ENCODE measurements at places on chromosomes 12 and 14.

DNA sequence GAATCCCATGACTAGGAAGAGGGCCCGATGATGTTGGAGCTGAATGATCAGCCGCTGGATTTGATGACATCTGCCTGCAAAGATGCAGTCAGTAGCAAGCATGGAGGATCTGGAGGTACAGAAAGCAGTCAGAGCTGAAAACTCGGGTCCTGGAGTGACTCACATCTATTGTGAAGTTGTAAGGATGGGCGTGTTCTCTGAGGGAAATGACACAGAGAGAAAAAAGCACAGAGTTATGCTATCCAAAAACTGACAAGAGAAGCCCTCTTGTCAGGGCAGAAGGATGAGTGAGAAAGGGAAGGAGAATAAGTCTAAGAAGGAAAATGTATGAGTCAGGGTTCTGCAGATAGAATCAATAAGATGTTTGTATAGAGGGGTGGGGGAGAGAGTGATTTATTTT is 380.4 kb upstream of the CCDC196 start:
- DNase-seq: no peak

DNA sequence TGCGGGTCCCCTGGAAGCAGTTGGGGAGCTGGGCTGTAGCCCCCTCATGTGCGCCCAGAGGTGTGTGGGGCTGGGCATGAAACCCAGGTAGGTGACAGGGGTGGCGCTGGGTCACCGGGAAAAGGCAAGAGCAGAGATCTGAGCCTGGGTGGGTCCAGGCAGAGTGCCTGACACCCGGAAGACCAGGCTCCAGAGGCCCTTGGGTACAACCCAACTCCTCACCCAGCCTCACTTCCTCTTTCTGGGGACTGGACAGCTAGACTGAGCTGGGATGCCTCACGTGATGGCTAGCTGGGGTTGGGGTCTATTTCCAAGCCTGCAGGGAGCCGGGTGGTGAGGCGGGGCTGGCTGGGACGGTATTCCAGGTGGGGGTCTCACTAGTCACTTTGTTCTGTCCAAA is 16.3 kb upstream of the CYP46A1 start:
- DNase-seq: no peak

- DNase-seq: no peak
These were observed 70.5 kb downstream of the VRK1 start for GRCh38 chr14:96867634-96868033.

- DNase-seq: no peak
These were observed 100.0 kb downstream of the DUSP6 start for GRCh38 chr12:89252284-89252683.

GRCh38 chr12:130839770-130840404 is 837 bp upstream of the STX2 start:
- no peak for DNase-seq

DNA sequence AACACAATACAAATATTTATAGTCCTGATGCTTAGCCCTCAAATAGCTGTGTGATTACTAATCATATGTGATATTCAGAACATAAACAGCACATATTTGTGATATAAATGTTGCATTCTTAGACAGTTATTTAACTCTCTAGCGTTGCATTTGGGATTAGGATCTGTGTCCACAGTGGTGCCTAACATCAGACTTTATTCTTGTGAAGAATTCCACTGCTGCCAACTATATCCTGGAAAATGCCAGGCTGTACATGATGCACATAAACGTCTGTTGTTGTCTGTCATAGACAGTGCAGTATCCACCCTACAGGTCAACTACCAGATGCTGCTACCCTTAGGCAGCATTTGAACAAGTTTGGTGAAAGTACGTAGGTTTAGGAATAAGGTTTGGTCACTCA is 39.0 kb downstream of the SLC38A4 start:
- no peak for DNase-seq

DNA sequence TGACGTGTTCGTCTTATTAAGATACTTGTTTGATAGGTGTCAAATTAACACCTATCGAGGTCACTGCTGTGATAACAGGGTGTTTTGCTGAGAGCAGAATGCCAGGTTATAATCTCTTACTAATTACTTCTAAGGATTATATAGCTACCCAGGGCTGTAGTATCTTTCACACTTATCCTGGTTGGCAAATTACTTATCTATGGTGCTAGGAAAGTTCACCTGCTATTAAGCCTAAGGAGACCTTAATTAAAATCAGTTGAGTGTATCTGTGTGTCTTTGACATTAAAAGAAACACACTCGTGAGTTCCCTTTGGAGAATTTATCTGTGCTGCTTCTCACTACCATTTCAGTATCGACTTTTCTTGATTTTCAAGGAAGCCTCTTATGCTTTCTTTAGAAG is 301.6 kb upstream of the SLC16A7 start:
- DNase-seq: no peak

GRCh38 chr14:64232095-64232838 is 61.9 kb downstream of the ESR2 start:
- no peak for DNase-seq

- no peak for DNase-seq
These were observed 16.8 kb upstream of the RTRAF start for GRCh38 chr14:51972566-51972965.

GRCh38 chr14:69985463-69985862 is 106.2 kb downstream of the SMOC1 start:
- no peak for DNase-seq

- DNase-seq: no peak
These were observed 281.6 kb upstream of the NPAS3 start for GRCh38 chr14:32657081-32657480.

DNA sequence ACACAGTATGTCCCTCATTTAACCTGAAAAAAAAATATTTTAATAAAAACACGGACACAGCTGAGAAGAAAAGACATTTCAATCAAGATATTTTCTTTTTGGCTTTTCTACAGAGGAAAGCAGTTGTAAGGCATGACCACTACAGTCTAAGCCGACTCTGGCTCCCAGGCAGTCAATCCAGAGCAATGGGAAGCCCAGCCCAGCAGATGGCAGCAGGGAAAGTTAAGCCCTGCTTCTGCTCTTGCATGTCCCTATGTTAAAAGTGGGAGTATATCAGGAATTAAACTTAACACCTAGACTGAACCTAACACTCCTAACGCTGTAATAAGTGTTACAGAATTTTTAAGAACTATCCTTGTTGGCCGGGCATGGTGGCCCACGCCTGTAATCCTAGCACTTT is 19.5 kb upstream of the HAL start:
- no peak for DNase-seq

DNA sequence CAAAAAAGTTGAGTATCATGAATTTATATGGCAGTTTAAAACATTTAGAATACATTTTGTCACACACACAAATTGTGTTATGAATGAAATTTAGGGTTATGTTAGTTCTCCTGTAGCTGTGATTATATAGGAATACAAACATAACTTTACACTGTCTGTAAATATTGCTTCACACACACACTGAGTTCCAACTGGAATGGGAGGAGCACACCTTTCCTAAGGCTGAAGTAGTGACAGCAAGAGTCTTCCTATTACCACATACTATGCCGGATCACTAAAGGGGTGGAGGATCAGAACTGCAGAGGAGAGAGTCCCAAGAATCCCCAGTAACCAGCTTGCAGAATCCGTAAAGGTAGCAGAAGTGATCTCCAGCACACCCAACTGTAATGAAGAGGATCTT is 63.7 kb downstream of the DNAI7 start:
- DNase-seq: no peak

- no peak for DNase-seq
These were observed 244.4 kb downstream of the ZFP36L1 start for GRCh38 chr14:68548194-68549076.

DNA sequence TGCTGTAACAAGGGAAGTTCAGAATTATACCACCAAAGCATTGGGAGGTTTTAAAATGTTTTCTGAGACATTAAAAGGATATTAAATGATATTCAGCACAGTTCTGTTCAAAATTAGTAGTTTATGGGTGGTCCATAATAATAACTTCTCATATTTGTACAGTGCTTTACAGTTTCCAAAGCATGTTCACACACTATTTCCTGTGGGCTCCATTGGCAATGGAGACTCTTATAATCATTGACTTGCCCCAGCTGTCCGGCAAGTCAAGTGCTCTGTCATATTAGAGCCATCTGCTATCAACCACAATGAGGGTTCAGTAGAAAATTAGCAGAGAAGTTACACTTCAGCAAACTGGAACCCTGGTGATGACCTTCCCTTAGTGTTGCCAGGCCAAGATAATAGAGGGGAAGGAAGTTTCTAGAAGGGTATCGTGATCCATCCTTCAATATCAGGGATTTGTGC is 526.6 kb upstream of the CCDC196 start:
- DNase-seq: no peak

DNA sequence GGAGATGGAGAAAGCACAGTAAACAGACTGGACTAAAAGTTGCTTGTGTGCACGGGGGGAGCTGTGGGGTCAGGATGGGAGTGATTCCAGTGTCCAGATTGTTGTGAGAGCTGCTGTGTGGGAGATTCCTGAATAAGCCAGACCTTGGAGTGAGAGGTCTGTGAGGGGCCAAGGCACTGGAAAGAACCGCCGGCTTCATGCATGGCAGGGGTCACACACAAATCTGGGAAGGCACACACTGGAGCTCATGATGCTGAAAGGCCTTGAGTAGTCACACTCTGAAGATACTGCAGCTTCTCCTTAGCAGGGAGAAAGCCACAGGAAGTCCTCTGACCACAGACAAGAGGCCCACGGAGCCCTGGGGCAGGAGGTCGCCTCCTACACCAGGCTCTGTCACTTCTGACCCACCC is 23.1 kb downstream of the ADCY6 start:
- no peak for DNase-seq

- no peak for DNase-seq
These were observed 10.2 kb downstream of the ARHGAP5 start for GRCh38 chr14:32087173-32087861.

GRCh38 chr12:52317468-52318052 is 3.6 kb downstream of the KRT83 start:
- no peak for DNase-seq

GRCh38 chr14:71166180-71166837 is 259.1 kb downstream of the PCNX1 start:
- DNase-seq: no peak

- DNase-seq: no peak
These were observed 391.3 kb upstream of the FOXG1 start for GRCh38 chr14:28375295-28375694.

DNA sequence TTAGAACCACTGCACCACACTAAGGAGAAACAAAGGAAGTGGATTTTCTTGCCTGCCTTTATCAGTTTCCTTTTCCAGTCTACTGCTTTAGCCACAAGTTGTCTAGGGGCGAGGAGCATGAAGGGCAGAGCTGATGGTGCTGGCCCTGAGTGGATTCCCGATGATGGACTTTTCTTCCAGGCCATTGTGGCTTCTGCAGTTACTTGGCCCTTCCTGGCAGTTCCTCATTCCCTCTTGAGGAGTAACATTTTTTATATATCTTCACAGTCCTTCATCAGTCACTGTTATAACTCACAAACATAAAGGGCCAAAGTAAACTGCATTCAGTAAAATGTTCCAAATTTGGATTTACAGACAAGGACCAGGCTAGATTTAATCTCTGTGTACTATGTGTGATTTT is 61.2 kb upstream of the SRSF5 start:
- no peak for DNase-seq

DNA sequence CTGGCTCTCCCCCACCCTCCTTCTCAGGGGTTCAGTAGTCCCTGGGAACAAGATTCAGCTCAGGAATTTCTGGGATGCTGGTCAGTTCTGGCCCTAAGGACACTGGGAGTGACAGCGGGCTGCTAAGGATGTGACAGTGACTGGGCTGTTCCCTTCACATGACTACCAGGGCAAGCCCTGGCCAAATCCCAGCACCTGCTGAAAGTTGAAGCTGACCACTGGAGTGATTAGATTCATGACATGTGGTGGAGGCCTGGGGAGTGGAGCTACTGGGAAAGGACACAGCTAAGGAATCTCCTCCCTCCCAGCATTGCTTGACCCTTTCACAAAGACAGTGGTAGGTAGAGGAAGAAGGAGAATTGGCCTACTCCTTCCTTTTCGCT is 204.9 kb downstream of the DAD1 start:
- no peak for DNase-seq

DNA sequence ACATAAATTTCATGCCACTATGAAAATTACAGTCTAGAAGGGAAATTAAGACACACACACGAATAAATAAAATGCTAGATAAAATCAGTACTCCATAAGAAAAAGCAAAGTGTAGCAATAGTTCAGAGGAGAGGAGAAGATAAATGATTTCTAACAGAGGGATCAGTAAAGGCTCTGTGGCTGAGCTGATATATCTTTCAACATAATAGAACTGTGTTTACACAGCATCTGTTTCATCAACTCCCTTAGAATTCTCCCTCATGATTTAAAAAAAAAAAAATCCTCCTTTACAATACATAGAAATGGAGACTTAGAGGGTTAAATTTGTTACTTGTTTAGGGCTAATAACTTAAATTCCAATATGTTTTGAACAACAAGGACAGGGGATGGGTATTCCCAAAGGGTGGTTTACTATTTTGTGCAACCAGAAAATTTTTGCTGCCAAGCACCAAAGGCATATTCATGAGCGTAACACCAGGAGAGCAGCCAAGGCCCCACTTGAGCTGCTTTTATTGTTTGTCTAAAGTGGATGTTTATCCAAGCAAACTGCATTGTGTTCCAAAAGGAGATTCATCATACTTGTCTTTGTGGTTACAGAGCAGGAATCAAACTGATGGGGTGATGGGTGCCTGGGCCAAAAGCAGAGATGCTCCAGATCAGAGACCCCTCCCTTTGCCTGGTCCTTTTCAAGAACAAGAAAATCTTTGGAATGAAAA is 162.7 kb downstream of the BMP4 start:
- DNase-seq: no peak

DNA sequence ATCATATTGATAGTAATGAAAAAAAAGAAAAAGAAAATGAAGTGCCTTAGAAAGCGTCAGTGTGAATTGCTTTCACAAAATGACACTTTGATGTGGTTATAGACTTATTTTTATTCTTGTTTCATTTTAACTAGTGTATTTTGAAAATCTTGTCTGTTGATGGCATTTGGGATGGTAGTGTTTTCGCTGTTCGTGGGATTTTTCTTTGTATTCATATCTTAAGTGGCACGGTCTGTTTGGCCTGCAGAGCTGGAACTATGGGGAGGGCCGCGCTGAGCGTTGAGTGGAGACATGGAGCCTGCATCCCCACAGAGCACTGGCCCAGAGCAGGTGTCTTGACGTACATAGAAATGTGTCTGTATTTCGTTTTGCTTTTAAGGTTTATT is 61.6 kb downstream of the WDR20 start:
- DNase-seq: no peak

- no peak for DNase-seq
These were observed 20.2 kb upstream of the FUT8 start for GRCh38 chr14:65392296-65392695.

GRCh38 chr14:25756876-25757275 is 706.9 kb upstream of the STXBP6 start:
- no peak for DNase-seq

DNA sequence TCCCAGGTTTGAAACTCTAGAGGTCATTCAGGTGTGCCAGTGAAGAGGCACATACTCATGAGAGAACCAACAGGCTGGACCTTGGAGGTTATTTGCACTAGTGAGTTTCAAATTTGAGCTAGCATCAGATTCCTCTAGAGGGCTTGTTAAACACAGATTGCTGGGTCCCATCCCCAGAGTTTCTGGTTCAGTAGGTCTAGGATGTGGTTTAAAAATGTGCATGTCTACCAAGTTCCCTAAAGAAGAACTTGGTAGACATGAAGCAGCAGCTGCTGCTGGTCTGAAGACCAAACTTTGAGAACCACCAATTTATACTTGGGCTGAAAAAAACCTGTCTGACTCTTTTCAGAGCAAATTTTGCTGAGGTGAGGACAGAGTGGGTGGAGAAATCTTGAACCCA is 61.7 kb downstream of the SUSD6 start:
- DNase-seq: no peak
